ENCODE measurements at places on chromosomes 5 and 9.

GRCh38 chr5:135576075-135576599 lies 2.7 kb downstream of the CXCL14 start:
- peak; percentile 75 for DNase-seq

DNA sequence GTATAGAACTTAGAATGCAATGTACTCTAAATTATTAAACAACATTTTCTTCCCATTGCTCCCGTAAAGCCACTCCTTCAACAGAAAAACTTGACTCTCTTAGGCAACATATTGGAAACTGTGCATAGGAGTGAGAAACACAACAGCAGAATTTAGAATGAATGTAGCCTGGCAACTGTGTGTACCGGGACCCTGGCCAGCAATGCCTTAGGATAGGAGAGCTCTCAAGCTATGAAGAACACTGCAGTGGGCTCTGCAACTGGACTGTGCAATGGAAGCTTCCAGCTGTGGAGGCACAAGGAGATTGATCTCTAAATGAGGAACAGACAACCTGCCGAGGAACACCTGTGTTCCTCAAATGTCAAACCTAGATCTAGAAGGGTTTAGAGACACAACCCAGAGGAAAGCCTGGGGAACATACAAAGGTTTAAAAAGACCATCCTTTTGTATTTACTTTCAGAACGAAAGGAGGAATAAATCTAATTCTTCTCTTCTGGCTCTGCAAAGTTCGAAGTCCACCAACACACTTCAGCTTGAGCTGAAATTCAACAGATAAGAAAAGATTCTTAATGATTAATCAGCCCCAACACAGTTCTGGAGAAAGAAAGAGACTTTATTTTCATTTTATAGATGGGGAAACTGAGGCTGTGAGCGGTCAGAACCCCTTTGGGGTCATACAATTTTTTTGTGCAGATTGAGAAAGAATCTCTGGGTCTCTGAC lies 51.5 kb upstream of the ARL15 start:
- DNase-seq, result no peak

GRCh38 chr9:87579781-87580541 lies 82.3 kb downstream of the DAPK1 start:
- no peak for DNase-seq

GRCh38 chr5:67792891-67793290 lies 422.7 kb upstream of the PIK3R1 start:
- no peak for DNase-seq

DNA sequence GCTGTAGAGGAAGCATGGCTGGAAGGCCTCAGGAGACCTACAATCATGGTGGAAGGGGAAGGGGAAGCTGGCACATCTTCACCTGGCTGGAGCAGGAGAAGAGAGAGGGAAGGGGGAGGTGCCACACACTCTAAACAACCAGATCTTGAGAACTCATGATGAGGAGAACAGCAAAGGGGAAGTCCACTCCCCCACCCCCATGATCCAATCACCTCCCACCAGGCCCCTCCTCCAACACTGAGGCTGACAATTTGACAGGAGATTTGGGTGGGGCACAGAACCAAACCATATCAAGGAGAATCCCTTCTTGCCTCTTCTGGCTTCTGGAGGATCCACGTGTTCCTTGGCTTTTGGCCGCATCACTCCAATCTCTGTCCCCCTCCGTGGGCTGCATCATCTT lies 13.1 kb upstream of the CMBL start:
- DNase-seq, result no peak

DNA sequence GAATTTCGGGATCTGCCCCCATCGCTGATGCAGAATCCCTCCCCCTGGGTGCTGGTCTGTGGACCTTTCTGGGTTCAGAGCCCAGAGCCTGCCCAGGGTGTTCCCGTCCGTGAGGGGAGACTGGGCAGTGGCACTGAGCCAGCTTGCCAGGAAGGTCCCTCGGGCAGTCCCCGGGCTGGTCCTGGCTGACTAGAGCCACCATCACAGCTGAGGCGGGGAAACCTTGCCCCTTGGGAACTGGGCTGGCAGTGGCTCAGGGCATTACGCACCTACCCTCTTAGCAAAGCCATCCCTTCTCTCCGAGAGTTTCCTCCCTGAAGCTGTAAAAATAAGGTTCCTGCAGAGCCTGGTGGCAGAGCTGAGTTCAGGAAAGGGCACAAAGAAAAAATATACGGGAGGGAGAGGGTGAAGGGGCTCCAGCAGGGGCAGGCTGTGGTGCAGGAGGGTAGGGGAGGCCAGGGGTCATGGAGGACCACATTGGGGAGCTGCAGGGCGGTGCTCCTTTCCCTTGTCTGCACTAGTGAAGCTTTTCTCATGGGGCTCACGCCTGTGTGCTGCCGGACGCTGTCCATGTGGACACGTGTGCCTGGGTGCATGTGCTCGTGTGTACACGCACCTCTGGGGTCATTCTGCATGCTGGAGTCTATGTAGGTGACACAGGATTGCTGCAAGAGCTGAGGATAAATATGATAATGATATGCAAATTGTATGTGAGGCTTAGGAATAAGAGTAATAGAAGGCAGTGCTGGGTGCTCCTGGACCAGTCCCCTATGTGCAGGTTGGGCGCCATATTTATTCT lies 118.9 kb downstream of the LHX2 start:
- DNase-seq, result no peak

- no peak for DNase-seq
Measured at GRCh38 chr5:51810592-51810991, 427.3 kb downstream of the ISL1 start.

DNA sequence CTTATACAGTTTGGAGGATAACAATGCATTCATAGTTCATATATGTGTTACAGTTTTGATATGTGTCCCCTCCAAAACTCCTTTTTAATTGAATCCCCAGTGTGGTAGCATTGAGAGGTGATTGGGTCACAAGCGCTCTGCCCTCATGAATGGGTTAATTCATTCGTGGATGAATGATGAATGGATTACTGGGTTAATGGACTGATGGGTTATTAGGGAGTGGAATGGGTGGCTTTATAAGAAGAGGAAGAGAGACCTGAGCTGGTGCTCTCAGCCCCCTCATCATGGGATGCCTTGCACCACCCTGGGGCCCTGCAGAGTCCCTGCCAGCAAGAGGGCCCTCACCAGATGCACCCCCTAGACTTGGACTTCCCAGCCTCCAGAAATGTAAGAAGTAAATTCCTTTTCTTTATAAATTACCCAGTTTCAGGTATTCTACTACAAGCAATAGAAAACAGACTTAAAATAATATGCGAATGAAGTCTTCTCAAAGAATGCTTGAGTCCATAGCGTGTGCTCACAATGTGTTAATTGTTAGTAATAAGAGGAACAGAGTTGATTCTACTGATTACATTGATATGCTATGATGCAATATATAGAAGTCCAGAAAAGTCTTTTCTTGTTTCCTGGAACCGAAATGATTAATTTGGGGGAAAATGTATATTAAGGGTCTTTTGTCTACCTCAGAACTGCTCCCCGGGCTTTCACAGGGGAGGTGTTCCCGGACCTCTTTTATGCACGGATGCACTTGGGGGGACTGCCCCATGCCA lies 190.2 kb downstream of the ERCC6L2 start:
- DNase-seq, result no peak

DNA sequence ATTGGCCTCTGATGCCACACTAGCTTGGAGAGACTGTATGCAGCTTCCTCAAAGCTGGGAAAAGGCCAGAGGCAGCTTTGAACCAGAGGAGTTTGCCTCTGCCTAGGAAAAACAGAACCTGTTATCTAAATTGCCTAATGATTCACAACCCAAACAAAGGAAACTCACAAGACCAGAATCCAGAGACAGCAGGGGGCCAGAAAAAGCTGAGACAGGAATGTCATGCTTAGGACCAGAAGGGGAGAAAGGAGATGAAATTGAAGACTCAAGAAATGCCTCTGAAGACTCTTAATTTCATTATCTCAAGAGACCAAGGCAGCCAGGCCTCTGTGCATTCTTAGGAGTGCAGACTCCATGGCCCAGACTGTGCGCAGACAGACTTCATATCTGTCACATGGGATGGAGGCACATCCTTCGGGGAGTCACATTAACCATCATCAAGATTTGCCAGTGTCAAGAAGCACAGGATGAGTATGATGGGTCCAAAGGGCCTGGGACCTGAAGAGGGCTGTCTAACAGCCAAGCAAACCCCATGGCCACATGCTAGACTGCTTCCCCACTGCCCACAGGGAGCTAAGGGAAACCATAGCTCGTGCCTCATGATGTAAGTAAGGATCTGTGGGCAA lies 57.3 kb downstream of the ARSB start:
- DNase-seq, result peak; percentile 59
